Activated CD4-positive, alpha-beta T cell treated with anti-CD3 and anti-CD28 coated beads, Interleukin-2, amount 10 ng/mL, durations not matched to agents 24 days and 14 days (primary cell): ENCODE measurements at places on chromosomes 5 and 9.

- no peak for DNase-seq
These were observed 80.9 kb downstream of the THBS4 start for GRCh38 chr5:80116000-80116399.

GRCh38 chr9:105608721-105609598 is 51.0 kb downstream of the FKTN start:
- DNase-seq, result peak; percentile 58

DNA sequence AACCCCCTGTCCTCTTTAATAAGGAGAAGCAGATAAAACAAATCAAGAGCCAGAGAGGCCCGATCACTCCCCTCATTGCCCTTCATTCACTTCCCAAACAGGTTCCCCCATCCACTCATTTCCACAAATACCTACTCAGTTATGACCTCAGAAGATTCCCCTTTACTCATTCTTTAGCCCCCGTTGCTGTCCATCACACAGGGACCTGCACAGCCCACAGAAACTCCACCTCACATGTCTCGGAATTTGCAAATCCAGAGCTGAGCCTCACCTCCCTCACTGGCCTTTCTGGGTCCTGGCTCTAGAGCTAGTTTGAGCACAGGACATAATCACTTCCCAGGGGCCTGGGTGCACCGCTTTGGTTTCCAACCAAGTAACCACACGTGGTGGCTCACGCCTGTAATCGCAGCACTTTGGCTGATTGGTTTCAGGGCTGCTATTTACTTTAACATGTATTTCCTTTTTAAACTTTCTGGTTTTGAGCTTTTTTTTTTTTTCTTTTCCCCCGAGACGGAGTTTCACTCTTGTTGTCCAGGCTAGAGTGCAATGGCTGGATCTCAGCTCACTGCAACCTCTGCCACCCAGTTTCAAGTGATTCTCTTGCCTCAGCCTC is 17.8 kb downstream of the ATP6V0E1 start:
- peak; percentile 61 for DNase-seq

GRCh38 chr5:79243224-79243623 is 7.3 kb downstream of the JMY start:
- DNase-seq, result no peak
